ENCODE measurements at places on chromosomes 16 and 17.

GRCh38 chr17:29710891-29711418 is 88.2 kb upstream of the CORO6 start:
- no peak for DNase-seq

- no peak for DNase-seq
Measured at GRCh38 chr17:74637265-74637664, 13.7 kb upstream of the CD300E start.

GRCh38 chr17:6567528-6568183 is 11.3 kb upstream of the PITPNM3 start:
- no peak for DNase-seq

DNA sequence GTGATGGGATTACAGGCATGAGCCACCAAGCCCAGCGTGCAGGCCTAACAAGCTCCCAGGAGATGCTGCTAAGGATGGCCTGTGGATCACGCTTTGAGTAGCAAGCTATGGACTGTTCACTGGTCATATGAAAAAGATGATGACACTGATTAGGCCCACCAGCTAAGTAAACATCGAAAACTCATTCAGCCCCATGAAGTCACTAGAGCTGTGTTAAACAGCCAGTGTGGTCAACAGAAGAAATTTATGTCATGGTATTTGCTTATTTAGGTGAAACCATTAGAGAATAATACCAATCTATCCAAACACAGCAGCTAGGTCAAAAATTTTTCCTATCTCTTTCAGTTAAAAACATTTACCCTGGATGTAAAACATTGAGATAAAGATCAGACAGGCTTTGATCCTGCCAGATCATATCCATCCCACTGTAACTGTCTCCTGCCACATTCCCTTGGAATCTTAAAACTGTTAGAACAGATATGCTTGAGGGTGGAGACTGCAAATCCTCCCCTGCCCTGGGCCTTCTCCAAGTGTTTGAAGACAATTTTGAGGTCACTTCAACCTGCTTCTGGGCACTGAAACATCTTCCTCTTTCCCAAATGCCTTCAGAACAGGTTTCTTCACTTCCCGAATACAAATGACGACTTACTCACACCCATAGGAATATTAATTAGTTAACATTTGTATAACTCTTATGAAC is 30.9 kb downstream of the HOXB1 start:
- DNase-seq, result no peak

- DNase-seq, result no peak
Measured at GRCh38 chr17:80413771-80414507, 1.0 kb upstream of the ENDOV start.

- DNase-seq, result no peak
Measured at GRCh38 chr16:55836158-55836611, 3.3 kb upstream of the CES1 start.

DNA sequence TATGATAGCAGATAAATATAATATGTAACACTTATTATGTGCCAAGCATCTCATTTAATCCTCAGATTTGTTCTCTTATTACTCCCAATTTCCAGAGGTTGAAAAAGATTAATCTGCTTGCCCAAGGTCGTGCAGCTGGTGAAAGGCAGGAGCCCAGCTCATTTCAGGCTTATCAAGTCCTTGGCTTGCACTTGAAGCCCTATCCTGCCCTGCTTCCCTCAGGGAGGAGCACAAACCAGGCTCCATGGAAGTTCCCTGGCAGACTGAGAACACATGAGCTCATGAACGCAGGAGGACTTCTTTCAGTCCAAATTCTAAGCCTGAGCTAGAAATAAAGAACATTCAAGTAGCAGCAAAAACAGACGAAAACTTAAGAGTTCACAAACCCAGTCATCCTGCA is 74.8 kb downstream of the USP31 start:
- DNase-seq, result no peak

DNA sequence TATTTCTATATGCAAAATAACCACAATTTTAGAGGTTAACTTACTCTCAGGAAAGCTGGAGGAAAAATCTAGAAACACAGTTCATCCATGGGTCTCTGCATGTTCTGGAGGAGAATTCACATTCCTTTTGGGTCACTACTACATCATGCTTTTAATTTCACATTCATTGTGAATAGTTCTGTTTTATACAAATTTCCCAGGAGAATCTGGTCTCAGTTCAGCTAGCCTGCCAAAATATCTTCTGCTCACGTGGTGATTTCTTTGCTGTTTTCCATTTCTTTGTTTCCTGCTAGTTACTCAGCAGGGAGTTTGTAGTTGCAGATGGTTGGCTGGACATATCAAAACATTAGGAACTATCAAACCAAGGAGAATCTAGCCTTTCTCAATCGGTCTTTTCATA is at the start of gene ABCA9:
Gene ABCA9, minus strand, starts transcription at position 106 of the 400 bp plus-strand sequence. CDS start 9,801 bp downstream, outside the sequence.
- no peak for DNase-seq

- DNase-seq, result no peak
Measured at GRCh38 chr17:81130385-81131361, 34.6 kb upstream of the PVALEF start.

DNA sequence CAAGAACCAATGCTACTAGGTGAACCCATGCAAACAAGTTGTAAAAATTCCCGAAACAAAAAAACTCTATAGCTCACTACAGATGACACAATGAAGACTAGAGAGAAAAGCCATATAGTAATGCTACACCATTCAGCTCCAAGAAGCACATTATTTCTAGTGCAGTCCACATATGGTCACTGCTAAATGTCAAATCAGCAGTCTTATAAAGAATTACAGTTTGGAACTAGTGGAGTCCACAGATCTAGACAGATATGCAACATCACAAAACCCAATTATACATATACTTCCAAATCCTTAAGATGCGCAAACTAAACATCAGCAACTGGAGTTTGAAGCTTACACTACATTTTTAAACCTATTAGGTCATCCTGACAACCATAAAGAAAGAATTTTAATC is 33.5 kb downstream of the GPATCH8 start:
- no peak for DNase-seq

GRCh38 chr16:64351121-64351520 is 770.7 kb downstream of the CDH11 start:
- no peak for DNase-seq

GRCh38 chr16:30011714-30012504 is 1.1 kb upstream of the DOC2A start:
- DNase-seq, result no peak

DNA sequence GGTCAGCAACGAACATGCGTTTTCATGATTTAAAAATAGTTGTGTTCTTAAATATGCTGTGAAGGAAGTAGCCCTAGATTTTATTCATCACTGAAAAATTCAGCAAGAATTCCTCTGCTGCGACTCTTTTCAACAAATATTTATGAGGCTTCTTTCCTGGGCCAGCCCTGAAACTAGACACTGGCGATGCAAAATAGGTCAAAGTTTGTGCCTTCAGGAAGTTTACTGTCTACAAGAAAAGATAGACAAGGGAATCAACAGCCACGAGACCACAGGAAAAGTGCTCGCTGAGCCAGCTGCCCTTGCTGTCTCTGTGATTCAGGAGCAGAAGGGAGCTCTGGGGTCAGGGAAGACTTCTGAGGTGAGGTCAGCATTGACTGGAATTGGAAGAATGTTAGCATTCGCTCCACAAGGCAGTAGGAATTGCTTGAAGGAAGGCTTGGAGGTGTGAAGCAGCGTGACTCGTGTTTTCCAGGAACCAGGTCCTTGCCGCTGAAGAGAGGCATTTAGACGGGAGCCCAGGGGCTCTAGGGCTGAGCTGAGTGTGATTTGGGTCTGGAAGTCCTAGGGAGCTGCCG is 1.9 kb upstream of the RPL26 start:
- DNase-seq, result no peak

- no peak for DNase-seq
Measured at GRCh38 chr17:4386406-4386805, 19.9 kb upstream of the UBE2G1 start.

GRCh38 chr16:70725024-70725911 is 39.4 kb upstream of the MTSS2 start:
- DNase-seq, result no peak

DNA sequence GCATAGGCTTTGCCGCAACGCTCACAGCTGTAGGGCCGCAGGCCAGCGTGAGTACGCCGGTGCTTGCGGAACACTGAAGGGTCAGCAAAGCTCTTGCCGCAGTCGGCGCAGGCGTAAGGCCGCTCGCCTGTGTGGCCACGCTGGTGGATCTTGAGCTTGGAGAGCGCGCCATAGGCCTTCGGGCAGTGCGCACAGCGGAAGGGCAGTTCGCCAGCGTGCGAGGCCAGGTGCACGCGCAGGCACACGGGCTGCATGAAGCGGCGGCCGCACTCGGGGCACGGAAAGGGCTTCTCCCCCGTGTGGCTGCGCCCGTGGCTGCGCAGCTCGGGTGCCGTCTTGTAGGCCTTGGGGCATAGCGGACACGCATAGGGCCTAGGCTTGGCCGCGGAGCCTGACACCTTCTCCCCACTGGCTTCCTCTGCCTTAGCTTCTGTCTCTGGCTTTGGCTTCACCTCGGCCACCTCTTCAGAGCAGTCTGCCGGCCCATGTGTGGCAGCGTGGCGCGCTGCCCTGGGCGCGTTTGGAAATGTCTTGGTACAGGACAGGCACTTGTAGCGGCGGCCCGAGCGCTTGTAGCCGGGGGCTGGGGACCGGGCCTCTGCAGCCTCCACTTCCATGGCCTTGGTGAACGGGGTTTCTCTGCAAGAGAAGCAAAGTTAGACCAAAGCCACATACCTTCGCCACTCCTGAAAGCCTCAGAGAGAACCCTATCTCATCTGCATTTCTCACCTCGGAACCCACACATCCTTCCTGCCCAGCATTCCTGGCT is 10.0 kb downstream of the ZNF668 start:
- no peak for DNase-seq

GRCh38 chr16:84947996-84948850 is 63.1 kb downstream of the ZDHHC7 start:
- no peak for DNase-seq

DNA sequence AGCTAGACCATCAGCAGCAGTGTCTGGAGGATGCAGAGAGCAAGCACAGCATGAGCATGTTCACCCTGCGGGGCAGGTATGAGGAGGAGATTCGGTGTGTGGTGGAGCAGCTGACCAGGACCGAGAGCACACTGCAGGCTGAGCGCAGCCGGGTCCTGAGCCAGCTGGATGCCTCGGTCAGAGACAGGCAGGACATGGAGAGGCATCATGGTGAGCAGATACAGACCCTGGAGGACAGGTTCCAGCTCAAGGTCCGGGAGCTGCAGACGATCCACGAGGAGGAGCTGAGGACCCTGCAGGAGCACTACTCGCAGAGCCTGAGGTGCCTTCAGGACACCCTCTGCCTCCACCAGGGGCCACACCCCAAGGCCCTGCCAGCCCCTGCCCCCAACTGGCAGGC is 38.8 kb downstream of the PLD6 start:
- no peak for DNase-seq

DNA sequence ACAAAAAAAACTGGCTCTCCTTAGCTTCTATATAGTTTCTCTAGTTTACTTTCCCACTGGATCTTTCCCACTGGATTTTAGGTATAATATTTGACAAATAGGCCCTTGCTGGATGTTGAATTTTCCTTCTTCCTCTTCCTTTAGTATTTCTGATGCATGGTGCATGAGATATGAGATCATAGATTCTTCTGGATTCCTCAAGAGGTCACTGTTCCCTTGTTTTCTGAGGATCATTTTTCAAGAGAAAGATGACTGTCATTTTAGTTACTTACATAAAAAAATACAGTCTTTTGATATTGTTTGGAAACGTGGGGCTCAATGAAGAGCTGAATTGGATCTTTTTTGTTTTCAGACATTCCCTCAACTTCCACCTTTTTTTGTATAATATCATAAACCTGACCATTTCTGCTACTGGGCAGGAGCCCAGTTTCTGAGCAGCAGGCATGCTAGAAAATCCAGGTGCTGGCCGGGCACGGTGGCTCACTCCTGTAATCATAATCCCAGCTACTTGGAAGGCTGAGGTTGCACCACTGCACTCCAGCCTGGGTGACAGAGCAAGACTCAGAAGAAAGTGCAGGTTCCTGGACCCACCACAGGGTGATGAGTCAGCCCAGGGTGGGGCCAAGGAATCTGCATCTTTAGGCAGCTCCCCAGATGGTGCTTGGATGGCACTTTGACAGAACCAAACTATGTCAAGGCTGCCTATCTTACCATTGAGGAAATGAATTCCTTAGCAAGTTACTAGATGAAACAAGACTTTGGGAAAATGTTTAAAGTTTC is 70.3 kb downstream of the SDR42E1 start:
- DNase-seq, result no peak

- no peak for DNase-seq
Measured at GRCh38 chr16:46862555-46863447, 21.4 kb upstream of the GPT2 start.

DNA sequence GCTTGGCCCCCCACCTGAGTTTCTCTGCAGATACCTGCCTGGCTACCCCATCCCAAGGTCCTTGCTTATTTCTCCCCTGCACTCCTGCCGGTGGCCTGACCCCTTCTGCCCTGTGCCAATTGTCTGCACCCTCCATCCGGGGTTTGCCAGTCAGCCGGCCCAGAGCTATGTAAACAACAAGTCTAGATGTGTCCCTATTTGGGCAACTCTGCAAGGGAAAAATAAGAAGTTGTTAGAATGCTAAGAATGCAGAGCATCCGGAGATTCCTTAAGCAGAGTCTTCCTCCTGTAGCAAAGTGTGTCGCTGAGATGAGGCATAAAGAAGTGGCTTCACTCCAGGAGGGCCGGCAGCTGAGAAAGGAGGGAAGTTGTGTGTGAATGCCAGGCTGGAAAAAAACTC is 46.6 kb downstream of the RGS9 start:
- no peak for DNase-seq

- no peak for DNase-seq
Measured at GRCh38 chr16:11423315-11424117, 78.3 kb downstream of the RMI2 start.

GRCh38 chr17:21170809-21171208 is 43.2 kb downstream of the TMEM11 start:
- DNase-seq, result no peak

DNA sequence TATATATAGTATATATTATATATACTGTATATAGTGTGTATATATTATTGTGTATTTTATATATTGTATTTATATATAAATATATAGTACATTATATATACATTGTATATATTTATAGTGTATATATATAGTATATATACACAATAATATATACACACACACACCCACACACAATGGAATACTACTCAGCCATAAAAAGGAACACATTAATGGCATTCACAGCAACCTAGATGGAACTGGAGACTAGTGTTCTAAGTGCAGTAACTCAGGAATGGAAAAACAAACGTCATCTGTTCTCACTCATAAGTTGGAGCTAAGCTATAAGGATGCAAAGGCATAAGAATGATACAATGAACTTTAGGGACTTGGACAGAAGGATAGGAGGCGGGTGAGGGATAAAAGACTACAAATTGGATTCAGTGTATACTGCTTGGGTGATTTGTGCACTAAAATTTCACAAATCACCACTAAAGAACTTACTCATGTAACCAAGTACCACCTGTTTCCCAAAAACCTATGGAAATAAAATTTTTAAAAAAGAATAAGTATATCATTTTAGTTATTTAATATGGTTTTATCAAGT is 201.9 kb upstream of the CDH11 start:
- no peak for DNase-seq

GRCh38 chr17:44598932-44599297 is 41.6 kb downstream of the FZD2 start:
- DNase-seq, result no peak
